ENCODE measurements at places on chromosomes 2 and 18.
A peak's percentile ranks its signal among the peaks of the same experiment; 100 is the strongest.

- DNase-seq: peak; percentile 22
Measured at GRCh38 chr2:25105336-25106085, 62.9 kb downstream of the POMC start.

GRCh38 chr2:173311844-173312606, 42.6 kb upstream of the CDCA7 start:
- DNase-seq: no peak

DNA sequence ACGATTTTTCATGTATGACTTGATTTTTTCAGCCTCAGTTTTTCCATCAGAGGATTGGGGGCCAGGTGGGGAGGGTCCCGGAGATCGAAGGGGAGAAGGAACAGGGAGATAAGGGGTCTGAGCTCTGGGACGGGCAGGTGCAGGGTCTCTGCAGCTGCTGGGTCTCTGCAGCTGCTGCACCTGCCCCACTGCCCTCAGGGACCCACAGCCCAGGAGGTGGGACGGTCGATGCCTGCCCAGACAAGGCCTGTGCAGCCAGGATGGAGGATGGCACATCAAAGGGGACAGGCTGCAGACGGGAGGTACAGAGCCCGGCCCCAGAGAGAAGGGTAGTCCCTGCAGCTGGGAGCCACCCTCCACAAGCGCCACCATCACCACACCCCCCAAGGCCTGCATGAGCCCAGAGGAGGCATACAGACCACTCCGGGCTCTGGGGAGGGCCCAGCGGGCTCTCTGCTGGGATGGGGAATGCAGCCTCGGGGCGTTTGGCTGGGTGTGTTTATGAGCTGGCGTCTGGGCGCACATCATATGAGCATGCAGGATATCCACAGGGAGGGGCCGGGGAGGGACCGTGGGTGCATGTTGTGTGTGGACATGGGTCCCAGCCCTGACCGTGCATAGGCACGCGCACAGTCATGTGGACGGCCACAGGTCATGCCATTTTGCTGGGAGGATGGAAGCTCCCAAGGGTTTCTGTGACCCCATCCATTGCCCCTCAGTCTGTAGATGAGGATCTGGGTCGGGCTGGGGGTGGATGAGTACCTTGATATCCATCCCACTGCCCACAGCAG, 34.9 kb upstream of the GPC1 start:
- DNase-seq: peak; percentile 3

GRCh38 chr18:9826685-9827084, 59.1 kb upstream of the TXNDC2 start:
- DNase-seq: no peak

DNA sequence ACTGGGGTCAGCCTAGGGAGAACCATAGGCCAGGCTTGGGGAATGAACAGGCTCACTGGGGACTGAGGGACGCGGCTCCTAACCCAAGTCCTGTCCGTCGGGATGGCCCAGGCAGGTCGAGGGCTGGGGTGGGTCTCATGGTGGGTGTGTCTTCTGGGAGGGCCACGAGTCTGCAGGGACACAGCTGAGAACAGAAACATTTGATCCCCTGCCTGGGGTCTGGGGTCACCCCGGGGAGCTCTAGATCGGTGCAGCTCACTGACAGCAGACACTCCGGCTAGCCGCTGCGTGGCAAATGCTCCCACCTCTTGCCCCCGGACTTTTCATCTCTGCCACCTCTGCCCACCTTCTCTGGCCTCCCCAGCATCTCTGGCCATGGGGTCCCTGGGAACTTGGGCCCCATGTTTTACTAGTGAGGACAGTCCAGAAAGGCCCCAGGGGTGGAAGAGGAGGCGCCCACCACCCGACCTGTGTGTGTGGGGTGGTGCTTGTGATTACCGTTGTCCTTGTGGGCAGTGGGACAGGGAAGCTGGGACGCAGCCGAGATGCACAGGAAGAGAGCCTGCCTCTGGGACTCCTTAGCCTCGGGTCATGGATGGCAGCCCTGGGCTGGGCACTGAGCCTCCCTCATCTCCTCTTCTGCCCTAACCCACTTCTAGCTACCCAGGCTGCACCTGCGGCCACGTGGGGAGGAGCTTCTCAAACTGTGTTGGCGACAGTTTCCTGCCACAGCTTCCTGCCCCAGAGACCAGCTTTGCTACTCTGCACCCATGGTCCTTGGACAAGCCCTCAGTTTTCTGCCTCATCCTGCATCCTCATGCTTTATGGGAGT, 4.9 kb downstream of the ZAP70 start:
- DNase-seq: peak; percentile 87
